Stimulated activated CD8-positive, alpha-beta memory T cell treated with anti-CD3 and anti-CD28 coated beads, Interleukin-7, amount 100 ng/mL, for 1 hour (primary cell): ENCODE measurements at places on chromosomes 4 and X.

DNA sequence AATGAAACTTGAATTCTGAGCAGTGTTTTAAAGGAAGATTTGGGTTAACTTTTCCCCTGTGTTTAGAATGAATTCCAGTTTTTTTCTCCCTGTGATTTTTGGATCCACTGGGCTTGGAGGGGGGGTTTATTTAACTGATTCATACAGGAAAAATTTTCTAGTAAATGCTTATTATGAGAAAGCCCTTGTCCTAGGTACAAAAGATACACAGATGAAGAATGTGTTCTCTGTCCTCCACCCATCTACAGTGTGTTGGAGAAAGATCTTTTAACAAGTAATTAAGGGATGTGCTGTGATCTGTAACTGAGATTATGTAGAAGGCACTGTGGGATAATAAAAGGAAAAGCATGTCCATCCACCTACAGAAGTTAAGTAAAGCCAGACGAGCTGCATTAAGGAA is 103.9 kb downstream of the STIM2 start:
- no peak for DNase-seq

DNA sequence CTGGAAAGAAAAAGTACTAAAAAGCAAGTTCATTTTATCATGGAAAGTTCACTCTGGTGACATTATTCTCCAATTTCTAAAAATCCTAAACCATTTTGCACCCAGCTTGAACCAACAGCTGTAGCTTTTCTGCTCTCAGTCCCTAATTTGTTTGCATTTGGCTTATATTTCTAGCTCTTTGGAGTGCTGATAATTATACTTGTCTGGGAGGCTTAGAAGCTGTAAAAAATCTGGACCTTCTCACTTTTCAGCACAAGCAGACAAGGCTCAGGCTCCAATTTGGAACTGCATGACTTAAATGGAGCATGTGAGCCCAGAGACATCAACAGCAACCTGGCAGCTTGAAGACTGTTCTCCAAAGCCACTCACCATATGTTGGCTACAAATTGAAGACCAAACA is 170.9 kb upstream of the PCDH18 start:
- no peak for DNase-seq

DNA sequence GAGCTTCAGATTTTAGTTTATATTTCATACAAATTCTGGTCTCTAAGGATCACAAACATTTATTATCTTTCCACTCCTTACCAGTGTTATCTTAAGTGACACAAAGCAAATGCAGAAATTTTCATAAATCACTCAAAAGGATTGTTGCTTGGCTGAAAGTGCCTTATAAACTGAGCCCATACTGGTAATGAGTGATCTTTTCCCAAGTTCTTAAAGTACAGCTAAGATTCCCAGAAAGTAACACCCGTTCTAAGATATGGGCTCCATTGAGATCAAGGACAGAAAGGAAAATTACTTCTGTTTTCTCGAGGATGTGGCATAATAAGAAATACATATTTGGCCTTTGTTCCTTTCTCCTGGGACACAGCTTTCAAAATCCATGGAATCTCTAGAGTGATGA is 313.7 kb downstream of the ARHGAP24 start:
- no peak for DNase-seq

DNA sequence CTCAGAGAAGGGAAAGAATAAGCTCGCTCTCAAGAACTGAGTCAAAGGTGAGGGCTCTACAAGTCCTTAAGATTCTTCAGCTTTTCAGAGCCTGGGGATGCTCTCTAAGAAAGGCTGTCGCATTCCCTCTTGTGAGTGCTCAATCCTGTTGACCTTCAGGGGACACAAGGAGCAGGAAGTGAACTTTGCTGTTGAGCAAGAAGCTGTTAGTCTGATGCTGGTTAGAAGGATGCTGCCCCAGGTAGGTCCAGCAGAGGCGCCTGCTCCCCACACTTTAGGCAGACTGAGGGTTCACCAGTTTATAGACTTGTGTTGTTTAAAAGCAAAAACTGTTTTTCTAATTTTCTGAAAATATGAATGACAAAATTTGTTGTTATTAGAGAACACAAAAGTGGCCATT is 125.4 kb upstream of the SPOCK3 start:
- DNase-seq, result no peak

DNA sequence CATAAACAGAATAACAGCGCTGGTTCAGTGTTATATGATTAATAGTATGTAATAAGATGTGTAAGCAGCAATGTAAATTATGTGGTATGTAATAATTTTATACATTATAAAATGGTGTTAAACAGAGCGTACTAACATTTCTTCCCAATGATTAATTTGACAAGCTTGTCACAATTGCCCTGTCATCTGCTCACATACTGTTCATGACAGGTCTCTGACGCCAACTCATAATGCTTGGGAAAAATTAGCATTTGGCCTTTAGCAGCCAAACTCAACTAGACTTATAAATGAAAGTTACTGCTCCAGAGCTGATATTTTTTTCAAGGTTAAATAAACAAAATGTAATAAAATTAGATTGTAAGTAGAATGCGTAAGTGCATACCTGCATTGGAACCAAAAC is 246.8 kb downstream of the TRAM1L1 start:
- DNase-seq, result no peak

- DNase-seq, result no peak
These were observed 61.4 kb downstream of the SHISA3 start for GRCh38 chr4:42458657-42459056.

DNA sequence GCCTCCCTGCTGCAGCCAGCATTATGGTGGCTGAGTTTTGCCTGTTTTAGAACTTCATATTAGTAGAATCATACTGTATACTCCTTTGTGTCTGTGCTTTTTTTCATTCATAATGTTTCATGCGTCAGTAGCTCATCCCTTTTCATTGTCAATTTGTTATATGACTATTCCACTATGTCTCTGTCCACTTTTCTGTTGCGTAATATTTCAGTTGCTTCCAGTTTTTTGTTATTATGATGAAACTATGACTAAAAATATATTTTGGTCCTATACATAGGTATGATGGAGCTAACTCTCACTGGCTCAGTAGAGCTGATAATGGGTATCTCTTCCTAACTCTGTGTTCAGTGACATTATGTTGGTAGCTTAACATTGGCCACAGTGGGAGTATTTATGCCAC is 48.3 kb downstream of the DMP1 start:
- no peak for DNase-seq

- DNase-seq, result no peak
These were observed 172.4 kb downstream of the PRDM5 start for GRCh38 chr4:120750152-120750525.

GRCh38 chr4:173538148-173538908 is 8.3 kb upstream of the HAND2 start:
- DNase-seq, result no peak

DNA sequence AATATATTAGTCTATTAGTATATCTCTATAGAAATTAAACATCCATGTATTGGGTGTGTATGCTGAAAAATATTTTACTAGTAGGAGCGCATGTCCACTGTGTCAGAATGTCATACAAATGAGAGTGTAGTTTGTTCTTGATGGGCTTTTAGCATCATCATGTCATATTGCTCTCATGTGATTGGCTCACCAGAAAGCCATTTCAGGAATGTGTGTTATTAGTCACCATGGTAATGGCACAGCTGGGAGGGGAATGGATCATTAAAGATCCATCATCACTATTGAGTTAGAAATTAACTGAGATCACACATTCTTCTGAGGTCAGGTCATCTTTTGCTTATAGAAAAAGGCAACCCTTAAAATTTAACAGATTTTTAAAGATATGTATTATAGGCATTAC is 77.3 kb downstream of the PHEX start:
- DNase-seq, result no peak

DNA sequence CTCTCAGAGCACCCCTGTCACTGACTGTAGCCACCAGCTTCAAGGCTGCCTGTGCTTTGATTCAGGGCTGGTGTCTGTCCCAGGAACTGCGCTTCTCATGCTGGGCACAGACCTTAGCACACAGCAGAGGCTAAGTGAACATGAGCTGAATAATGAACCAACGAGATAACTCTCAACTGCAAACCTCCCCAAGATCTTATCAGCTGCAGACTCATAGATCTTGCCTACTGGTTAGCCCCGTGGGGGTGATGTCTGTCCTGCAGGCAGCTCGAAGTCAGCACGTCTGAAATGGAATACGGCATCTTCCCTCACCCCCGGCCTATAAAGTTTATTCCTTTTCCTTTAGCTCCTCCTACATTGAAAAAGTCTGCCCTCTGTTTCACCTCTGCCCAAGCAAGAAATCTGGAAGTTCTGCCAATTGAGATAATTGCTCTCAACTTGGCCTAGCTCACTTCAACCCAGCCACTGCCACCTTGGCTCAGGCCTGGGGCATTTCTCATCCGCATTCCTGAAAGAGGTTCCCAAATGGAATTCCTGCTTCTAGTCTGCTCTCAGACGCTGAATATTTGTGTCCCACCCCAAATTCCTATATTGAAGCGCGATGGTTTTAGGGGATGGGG is 73.7 kb downstream of the GATB start:
- no peak for DNase-seq

GRCh38 chr4:2878346-2878745 is 34.7 kb downstream of the ADD1 start:
- no peak for DNase-seq

DNA sequence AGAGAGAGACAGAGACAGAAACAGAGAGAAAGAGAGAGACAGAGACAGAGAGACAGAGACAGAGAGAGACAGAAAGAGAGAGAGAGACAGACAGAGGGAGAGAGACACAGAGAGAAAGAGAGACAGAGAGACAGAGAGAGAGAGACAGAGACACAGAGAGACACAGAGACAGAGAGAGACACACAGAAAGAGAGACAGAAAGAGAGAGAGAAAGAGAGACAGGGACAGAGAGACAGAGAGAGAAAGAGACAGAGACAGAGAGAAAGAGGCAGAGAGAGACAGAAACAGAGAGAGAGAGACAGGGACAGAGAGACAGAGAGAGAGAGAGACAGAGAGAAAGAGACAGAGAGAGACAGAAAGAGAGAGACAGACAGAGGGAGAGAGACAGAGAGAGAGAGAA is 52.9 kb downstream of the CRLF2 start:
- DNase-seq, result no peak

DNA sequence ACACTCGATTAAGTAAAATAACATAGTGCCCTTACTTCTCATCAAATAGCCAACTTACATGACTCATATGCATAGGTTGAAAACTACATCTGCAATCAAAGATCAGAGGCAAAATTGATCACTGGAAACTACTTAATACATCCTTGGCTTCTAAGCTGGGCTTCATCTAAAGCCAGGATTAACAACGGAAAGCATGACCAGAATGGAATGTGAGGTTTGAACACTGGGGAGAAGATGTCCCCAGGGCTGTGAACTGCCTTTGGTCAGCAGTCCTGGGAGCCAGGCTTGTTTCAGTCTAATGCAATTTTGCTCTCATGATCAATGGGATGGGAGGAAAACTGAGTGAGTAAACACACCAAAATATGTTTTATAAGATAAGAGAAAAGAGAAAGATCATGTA is 192.5 kb upstream of the TTC29 start:
- no peak for DNase-seq

- no peak for DNase-seq
These were observed 11.7 kb upstream of the IL21 start for GRCh38 chr4:122632396-122633143.

DNA sequence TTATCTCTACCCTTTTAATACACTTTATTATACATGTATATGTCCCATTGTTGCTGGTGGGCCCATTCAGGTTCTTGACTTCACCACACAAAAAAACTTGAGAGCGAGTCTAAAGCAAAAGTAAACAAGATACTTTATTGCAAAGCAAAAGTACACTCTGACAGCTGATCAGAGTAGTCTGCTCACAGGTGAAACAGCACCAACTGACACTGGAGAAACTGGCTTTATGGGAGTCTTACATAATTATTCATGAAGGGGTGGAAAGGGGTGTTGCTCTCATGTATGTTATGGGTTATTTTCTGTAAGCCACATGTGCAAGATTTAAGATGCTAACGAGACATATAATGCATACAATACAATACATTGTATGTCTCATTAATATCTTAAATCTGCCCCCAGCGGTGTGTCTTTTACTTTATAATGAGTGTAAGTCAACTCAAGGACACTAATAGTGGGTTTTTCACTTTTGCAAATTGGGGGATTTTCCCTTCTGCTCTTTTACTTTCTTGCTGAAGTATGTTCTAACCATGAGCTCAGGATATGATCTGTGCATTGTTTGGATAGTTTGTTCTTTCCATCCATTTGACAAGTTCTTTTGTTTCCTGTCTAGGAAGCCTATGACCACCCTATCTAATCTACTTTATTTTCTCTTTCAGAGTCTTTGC is 256.1 kb upstream of the ITM2A start:
- no peak for DNase-seq

- DNase-seq, result no peak
These were observed 200.3 kb downstream of the STPG2 start for GRCh38 chr4:97942951-97943350.

DNA sequence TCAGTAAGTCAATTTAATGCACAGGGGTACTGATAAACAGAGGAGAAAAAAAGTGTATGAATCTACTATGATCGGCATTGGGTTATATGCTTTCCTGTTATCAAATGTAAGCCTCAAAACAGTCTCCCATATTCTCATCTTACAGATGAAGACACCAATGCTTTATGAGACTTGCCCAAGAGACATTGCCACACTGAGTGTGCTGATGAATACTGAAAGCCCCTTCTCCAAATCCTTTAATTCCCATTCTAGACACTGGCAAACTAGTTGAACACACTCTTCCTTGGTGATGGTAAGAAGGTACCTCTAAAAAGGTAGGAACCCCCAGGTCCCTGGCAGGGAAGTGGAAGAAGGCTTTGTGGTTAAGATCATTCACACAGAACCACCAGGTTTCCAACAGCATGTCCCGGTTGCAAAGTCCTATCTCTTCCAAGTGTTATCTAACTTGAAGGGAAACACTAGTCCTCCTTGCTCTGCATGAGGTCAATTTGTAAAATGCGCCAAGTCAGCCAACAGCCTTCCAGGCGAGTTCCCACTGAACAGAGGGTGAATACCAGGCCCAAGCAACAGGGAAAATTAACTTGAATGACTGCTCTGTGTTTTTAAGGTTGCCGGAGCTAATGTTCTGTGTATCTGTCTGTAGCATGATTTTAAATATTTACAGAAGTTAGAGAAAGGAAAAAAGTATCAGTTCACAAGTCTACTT is 5.1 kb downstream of the SETD7 start:
- no peak for DNase-seq

DNA sequence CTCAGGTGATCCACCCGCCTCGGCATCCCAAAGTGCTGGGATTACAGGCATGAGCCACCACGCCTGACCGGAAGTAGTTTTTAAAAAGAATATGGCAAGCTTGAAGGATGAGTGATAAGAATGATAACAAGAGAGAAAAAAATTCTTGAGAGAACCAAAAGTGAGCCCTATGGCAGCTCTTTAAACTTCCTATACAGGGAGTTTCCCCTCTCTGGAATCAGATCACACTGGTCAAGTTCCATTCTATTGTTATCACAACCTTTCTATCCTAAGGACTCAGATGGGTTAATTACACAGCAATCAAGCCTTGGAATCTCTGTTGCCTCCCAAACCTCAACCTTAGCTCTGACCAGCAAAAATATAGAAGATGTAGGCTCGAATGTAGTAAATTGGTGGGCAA is 33.8 kb upstream of the ZNF518B start:
- DNase-seq, result no peak

DNA sequence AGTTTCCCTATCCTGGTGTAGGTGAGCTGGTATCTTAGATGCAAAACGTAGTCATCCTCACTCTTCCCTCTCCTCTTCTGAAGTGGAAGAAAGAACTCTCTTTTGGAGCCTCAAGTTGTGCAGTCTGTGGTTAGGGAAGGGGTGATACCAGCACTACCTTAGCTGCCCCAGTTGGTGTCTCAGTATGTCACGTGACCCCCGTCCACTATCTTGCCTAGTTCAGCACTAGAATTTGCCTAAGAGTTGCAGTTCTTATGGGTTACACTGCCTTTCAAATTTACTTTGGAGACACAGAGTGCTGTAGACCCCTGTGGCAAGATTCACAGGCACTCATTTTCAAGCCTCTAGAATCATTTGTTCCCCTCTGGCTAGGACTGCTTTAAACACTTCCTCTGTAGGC is 322.8 kb upstream of the EDA2R start:
- no peak for DNase-seq
